ENCODE measurements at places on chromosomes 11 and 22. TPM values are rescaled to one million over a fixed set of nuclear protein-coding genes. Genes with fewer than 3 reads are reported as not detected.

KRTAP5-2 gene
- total RNA-seq = not detected

INS gene
- total RNA-seq = not detected

SCGB1A1 gene
- total RNA-seq = not detected

IL10RA gene
- 0.07 TPM for total RNA-seq

GAS2 gene
- total RNA-seq = 0.77 TPM

LRRC55 gene
- total RNA-seq = not detected

GDPD4 gene
- total RNA-seq = not detected

DLG2 gene
- total RNA-seq = 0.20 TPM

MIOX gene
- total RNA-seq = 0.09 TPM

KCNK4 gene
- total RNA-seq = 0.07 TPM

OR2D2 gene
- not detected for total RNA-seq

NXPE1 gene
- total RNA-seq = not detected

VWCE gene
- 0.77 TPM for total RNA-seq

PRRG4 gene
- 0.47 TPM for total RNA-seq

CLCF1 gene
- 46.1 TPM for total RNA-seq

DDB1 gene
- total RNA-seq = 177 TPM

SYT12 gene
- 9.6 TPM for total RNA-seq

NLRP14 gene
- total RNA-seq = not detected

MS4A6A gene
- total RNA-seq = not detected

PLAAT4 gene
- total RNA-seq = 0.91 TPM

HSPA8 gene
- total RNA-seq = 1,511 TPM

OR8D4 gene
- total RNA-seq = not detected

CBX7 gene
- total RNA-seq = 1.5 TPM

TSKU gene
- total RNA-seq = 215 TPM

HTR3A gene
- total RNA-seq = not detected

MRE11 gene
- 19.1 TPM for total RNA-seq

DUSP8 gene
- total RNA-seq = 1.9 TPM

DBX1 gene
- not detected for total RNA-seq

OSM gene
- total RNA-seq = not detected

CHRM1 gene
- 0.11 TPM for total RNA-seq
